ENCODE measurements at places on chromosomes 2 and 18. TPM values are rescaled to one million over a fixed set of nuclear protein-coding genes. Genes with fewer than 3 reads are reported as not detected.

GRCh38 chr2:101112772-101113157 is 38.4 kb downstream of the TBC1D8 start:
- no peak for DNase-seq

DNA sequence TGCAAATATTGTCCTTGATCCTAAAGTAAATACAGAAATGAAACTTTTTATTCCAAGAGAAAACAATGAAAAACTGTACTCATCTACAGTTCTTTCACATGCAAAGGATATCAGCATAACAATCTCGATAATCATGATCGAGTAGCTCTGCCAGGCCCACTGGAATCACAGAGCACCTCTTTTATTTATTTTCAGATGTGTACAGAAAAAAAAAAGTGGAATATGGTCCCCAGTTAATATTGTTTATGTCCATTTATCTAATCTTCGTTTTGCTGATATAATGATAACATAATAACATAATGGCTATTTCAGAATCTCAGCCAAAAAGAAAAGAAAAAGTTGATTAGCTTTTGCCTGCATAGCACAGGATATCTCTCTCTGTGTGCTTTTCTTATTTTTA is 6.5 kb downstream of the ZNF385B start:
- no peak for DNase-seq

Gene SDC1
- total RNA-seq, result 2.2 TPM

- DNase-seq, result no peak
These were observed 253.9 kb downstream of the AGAP1 start for GRCh38 chr2:235747786-235748091.

GRCh38 chr18:31206787-31207381 is 44.2 kb upstream of the DSC1 start:
- DNase-seq, result peak; percentile 70

DNA sequence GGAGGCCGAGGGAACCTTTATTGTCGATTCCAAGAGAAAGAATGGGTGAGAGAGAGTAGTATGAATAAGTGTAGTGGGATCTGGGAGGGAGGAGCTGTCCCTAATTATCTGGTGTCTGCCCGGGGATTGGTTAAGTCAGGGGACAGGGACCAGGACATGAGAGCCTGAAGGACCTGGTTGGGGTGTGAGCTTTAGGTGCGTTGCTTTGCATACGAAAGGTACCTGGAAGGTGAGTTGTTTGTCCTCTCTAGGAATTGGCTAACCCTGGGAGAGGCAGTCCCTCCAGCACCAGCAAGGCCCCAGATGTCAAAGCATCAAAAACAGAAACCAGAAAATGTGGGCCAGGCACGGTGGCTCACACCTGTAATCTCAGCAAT is 48.1 kb upstream of the RPL31 start:
- DNase-seq, result no peak

GRCh38 chr2:201049455-201049854 is 22.0 kb downstream of the HYCC2 start:
- no peak for DNase-seq

DNA sequence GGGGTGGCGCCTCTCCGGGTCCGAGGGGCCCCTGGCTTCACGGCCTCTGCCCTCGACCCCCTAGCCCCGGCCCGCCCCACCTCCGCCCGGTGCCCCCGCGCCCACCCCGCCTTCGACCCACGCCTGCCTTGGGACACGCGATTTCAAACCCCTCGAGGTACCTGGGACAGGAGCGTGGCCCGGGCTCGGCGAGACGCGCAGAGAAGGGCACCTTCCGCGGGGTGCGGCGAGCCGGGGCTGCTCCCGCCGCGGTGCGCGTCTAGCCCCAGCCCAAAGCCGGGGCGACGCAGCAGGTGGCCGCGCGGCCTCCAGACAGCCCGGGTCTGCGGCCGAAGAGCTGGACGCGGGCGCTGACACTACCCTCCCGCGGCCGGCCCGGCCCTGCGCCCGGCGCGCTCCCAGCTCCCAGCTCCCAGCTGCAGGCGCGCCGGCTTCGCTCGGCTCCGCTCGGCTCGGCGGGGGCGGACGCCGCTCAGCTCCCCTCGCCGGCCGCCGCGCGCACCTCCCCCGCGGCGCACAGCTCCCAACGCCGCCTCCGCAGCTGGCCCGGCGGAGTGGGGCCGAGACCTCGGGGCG is at the start of gene CRACDL:
TSS of gene CRACDL (minus strand) at position 449 of the 576 bp plus-strand sequence. CDS start 89,425 bp downstream, outside the sequence.
- no peak for DNase-seq

GRCh38 chr18:77131652-77132368 is 773 bp downstream of the MBP start:
- DNase-seq, result peak; percentile 66

GRCh38 chr2:159045545-159046454 is 77.4 kb downstream of the TANC1 start:
- DNase-seq, result no peak

Gene DTYMK
- 8.5 TPM for total RNA-seq

GRCh38 chr2:19336781-19337180 is 21.6 kb downstream of the OSR1 start:
- no peak for DNase-seq

GRCh38 chr2:18630541-18630940 is 41.2 kb upstream of the NT5C1B start:
- DNase-seq, result no peak

- no peak for DNase-seq
These were observed 72.7 kb upstream of the REV1 start for GRCh38 chr2:99562516-99562915.

DNA sequence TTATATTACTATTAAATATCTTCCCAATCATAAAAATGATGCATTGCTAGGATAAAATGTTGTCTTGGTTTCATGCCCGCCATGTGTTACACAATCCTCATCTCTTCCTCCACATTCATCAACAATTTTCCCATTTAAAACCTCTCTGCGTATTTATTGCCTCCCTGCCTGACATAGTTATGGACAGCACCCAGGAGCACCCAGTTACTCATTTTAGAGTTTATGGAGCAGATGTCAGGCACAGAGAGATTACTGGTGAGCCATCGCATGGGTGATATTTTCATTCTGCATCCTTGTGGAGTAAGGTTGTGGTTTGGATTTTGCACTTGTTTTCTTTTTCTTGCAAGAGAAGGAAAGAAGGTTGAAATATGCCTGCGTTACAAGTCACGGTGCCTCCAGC is 116.7 kb upstream of the NPAS2 start:
- no peak for DNase-seq

GRCh38 chr18:7561909-7562460 is 5.1 kb upstream of the PTPRM start:
- no peak for DNase-seq

DNA sequence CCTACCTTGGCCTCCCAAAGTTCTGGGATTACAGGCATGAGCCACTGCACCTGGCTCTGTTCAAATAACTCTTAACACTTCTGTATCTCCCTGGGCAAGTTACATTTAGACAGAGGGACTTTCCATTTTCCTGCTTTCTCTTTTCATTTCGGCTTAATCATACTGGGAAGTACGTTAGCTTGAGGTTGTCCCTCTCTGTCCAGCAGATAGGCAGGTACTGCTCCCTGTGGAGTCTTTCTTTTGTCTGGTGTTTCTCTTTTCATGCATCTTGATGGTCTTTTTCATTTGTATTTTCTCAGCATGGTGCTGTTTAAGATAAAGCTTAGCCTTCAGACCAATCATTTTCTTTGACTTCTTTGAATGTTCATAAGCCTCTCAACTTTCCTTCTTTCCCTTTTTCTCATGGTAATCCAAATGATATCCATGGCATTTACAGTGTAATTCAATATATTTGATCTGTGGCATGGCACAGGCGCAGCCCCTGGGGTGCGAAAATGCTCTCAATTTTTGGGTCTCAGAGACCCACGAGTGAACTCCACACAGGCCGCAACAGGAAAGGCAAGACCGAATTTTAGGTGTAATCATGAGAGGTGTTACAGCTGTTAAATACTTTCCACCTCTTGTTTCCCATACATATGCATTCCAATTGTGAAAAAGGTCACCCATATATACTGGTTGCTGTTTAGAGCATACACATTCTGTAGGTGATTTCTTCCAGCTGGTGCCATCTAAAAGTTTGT is 99.9 kb upstream of the MYO3B start:
- DNase-seq, result no peak

DNA sequence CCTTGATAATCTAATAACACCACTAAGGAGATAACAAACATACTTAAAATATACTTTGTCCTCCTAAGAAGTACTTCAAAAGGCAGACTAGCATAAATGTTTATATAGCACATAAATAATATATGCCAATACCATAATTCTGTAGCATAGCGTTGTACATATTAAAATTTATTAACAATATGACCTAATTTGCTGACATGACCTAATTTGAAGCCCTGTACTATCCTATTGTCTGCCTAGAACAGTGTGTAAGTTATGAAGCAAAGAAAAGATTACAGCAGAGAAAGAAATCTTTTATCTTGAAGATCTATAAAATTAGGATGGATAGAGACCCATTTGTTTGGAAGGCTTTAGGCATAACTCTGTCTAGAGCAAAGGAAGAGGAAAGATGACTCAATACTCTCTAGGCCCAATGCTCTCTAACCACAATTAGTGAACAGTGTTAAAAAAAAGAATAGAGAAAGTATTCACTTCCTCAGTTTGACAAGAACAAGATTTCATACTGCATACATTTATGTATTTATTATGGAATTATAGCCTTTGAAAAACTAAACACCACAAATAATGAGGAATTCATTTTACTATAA is 231.3 kb downstream of the ZRANB3 start:
- DNase-seq, result no peak

GRCh38 chr2:118431165-118431517 is 342.9 kb downstream of the INSIG2 start:
- DNase-seq, result no peak

Measured in heart left ventricle (tissue), 16 donors.